ENCODE measurements at places on chromosomes 2 and 18.

GRCh38 chr2:31319406-31320175 lies 85.6 kb downstream of the EHD3 start:
- no peak for DNase-seq

GRCh38 chr2:173134703-173135102 lies 59.1 kb downstream of the MAP3K20 start:
- DNase-seq, result no peak

GRCh38 chr2:191020742-191021381 lies 6.9 kb upstream of the STAT1 start:
- peak; percentile 41 for DNase-seq

DNA sequence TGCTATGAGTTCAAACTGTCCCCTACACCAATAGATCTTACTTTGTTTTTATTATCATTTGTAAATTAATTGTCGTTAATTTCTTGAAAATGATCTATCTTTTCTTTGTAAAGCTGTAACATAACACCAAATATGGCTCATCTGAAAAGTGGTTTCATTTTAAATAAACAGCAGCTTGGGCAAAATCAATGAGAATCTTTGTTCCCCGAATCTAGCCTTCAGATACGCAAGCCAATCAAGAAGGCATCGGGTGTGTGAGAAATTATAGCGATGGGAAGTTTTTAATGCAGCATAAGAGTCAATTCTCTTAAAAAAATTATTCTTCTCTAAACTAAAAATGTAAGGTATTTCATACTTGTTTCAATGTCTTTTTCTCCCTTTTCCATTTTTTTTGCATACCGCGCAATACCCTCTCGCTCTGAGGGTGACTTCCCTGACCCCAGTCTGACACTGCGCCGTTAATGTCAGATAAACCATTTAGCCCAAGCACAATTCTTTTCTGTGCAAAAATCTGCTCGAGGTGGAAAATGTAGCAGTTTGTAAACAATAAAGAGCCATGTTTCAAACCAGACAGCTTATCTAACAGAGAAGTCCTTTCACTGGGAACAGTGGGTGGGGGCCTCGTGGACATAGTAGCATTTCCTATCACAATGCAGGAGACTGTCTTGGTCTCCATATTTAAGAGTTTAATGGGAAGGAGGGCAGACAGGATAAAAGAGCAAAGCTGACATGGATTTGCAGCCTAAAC lies 129.4 kb downstream of the TCF4 start:
- no peak for DNase-seq

DNA sequence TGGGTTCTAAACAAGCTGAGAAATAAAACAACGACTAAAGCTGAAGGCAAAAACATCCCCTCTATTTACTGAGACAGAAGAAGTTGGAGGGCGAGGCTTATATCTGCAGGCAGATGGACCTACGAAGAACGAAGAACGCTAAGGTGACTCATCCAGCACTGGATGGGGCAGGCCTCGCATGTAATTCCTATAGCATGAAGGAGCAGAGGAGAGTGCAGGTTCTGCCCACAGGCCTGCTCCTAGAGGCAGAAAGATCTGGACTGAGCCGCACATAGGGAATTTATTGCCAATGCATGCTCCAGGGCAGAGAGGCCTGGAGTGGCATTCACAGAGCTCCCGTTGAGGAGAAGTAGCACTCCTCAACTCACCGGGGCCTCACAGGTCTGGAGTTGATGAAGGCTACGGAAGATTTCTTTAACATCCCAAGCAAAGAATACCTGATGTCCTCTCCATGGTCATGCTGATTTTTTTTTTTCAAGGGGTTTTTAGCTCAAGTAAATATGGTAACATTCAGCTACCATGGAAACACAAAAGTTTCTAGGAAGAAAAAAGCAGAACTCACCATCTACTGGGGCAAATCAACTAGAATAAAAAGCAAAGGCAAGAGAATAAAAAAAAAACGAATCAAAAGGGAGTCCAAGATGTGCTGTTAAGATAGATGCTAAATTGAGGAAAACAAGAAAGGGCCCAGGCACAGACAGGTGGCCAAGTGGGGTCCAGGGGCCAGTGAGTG lies 10.4 kb upstream of the METTL21A start:
- DNase-seq, result no peak

- DNase-seq, result no peak
Observed at GRCh38 chr2:201180010-201180409, 2.9 kb upstream of the CASP10 start.

GRCh38 chr2:226063704-226064440 lies 664.4 kb downstream of the NYAP2 start:
- no peak for DNase-seq

- no peak for DNase-seq
Observed at GRCh38 chr2:37617119-37617892, 54.1 kb downstream of the CDC42EP3 start.

- no peak for DNase-seq
Observed at GRCh38 chr2:189083106-189083505, 96.5 kb downstream of the COL5A2 start.

- no peak for DNase-seq
Observed at GRCh38 chr2:236689393-236689700, 119.7 kb downstream of the ACKR3 start.

DNA sequence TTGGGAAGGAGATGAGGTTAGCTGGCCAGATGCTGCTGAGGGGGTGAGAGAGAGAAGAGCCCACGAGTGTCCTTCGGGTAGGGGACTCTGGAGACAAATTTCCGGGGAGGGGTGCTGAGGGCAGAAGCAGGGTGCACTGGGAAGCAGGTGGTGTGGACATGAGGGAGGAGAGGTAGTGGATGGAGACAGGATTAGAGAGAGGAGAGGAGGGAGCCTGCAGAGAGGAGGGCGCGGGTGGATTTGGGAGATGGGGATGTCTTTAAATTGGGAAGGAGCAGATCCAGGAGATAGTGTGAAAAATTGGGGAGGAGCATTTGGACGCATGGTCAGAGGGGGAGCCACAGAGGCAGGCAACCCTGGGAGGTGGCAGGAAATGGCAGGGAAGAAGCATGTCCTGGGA lies 154.7 kb downstream of the DYSF start:
- no peak for DNase-seq

DNA sequence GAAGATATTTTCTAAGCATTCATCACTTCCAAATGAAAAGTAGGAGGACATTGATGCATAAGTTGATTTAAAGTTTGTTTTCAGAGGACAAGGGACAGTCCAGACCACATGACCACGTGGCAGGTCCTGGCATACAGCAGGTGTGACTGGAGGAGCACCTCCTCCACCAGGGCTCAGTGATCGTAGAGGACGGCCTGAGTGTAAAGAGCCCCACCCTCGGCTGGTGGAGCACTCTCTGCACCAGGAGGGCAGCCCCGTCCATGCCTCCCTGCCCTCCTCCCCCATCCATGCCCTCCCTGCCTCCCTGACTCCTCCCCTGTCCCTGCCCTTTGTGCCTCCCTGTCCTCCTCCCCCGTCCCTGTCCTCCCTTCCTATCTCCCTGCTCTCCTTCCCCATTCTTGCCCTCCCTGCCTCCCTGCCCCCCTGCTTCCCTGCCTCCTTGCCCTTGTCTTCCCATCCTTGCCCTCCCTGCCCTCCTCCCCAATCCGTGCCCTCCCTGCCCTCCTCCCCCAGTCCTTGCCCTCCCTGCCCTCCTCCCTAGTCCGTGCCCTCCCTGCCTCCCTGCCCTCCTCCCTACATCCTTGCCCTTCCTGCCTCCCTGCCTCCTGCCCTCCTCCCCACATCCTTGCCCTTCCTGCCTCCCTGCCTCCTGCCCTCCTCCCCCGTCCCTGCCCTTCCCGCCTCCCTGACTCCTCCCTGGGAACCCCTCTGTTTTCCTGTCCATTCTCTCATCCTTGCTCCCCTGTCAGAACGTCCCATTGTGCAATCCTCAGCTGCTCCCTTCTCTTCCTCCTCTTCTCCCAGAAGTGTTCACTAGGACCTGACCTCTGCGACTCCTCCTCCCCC lies 47.9 kb downstream of the ANKMY1 start:
- DNase-seq, result no peak

DNA sequence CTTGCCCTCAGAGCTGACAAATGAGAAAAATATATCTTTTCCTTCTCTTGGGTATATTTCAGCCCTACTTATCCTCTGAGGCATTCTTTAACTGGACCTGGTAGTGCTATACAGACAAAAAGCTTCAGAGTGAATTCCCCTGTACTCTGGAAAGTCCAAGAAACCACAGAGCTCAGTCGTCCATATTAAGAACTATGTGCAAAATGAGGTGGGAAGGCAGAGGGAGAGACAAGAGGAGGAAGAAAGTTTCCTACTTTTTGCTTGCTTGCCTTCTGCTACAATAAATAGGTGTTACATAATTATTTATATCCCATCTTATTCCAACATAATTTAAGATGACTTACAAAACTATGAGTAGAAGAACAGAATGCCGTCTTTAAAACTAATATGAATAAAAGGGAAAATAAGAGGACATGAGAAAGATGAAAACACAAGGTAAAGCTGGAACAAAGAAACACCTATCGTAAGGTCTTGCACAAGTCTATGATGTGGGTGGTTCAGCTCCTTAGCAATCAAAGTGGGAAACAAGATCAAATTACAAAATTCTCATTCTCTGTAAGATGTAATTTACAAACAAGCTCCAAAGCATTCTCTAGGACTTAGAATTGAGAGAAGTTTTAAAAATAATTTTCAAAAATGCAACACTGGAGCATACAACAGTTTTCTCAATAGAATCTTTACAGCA lies 97.9 kb downstream of the BAZ2B start:
- DNase-seq, result no peak

GRCh38 chr2:83055376-83056010 lies 1403.6 kb downstream of the SUCLG1 start:
- no peak for DNase-seq

- DNase-seq, result no peak
Observed at GRCh38 chr18:42821492-42821891, 294.0 kb downstream of the RIT2 start.

DNA sequence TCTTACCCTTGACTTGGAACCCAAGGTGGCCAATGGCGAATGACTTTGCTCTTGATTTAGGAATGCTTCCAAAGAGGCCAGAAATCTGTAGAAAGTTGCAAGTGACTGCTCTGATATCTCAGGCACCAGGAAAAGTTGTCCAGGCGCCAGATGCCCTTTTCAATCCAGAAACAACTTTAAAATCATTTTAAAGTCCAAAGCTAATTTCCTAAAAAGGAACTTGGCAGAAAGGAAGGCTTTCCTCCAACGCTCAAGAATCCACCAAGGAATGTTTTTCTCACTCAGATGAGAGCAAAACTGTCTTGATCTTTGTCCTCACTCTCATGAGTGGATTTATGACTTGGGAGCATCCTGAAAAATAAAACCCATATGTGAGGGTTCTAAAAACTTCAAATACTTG lies 5.3 kb downstream of the NGEF start:
- DNase-seq, result no peak

- DNase-seq, result no peak
Observed at GRCh38 chr2:18483896-18484295, 76.6 kb downstream of the RDH14 start.

GRCh38 chr2:83630351-83630750 lies 828.7 kb downstream of the SUCLG1 start:
- no peak for DNase-seq

GRCh38 chr18:36624451-36625167 lies 204.2 kb downstream of the TPGS2 start:
- DNase-seq, result no peak

- no peak for DNase-seq
Observed at GRCh38 chr2:240775905-240776304, 44.1 kb downstream of the KIF1A start.

DNA sequence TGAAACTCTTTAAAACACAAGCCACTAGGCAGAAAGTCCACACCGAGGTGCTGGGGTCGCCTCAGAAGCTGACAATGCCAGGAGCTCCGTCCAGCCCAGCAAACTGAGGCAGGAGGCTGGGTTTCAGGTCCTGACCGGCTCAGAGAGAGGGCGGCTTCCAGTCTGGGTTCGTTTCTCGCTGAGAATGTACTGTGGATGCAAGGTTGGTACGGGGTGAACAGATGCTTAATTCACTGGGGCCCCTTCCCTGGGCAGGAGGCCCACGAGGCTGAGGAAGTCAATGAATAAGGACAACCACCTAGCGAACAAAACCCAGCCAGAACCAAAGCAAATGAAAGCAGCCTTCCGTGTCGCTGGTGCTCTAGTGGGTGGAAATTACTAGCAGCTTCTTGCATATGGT lies 142.0 kb downstream of the RTP5 start:
- DNase-seq, result no peak

DNA sequence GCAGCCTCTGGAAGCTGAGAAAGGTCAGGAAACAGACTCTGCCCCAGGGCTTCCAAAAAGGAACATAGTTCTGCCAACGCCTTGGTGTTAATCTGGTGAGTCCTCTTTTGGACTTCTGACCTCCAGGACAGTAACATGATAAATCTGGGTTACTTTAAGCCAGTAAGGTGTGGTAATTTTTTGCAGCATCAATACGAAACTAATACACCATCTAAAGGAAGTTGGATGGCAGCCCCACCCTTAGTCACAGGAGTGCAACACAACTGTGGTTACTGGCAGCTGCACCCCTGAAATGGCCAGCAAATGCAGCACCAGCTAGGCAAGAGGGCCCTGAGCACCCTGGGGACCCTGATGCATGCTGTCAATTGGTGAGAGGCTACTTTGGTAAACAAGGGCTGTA lies 25.8 kb downstream of the CREG2 start:
- DNase-seq, result no peak

GRCh38 chr2:127843677-127844076 lies 14.3 kb downstream of the POLR2D start:
- no peak for DNase-seq

- no peak for DNase-seq
Observed at GRCh38 chr2:12341215-12341614, 375.5 kb upstream of the TRIB2 start.

- DNase-seq, result no peak
Observed at GRCh38 chr2:24280161-24280560, 80.2 kb downstream of the ITSN2 start.

- no peak for DNase-seq
Observed at GRCh38 chr2:232525791-232526371, at the start of gene CHRND. Gene CHRND, plus strand, starts transcription at chr2:232526160. Its CDS starts 56 bp downstream, at chr2:232526216.

- DNase-seq, result no peak
Observed at GRCh38 chr2:65901756-65902155, 469.4 kb upstream of the SPRED2 start.

GRCh38 chr2:176175709-176176607 lies 12.5 kb upstream of the HOXD1 start:
- DNase-seq, result no peak

- no peak for DNase-seq
Observed at GRCh38 chr18:47286776-47287410, 35.4 kb upstream of the SKOR2 start.

DNA sequence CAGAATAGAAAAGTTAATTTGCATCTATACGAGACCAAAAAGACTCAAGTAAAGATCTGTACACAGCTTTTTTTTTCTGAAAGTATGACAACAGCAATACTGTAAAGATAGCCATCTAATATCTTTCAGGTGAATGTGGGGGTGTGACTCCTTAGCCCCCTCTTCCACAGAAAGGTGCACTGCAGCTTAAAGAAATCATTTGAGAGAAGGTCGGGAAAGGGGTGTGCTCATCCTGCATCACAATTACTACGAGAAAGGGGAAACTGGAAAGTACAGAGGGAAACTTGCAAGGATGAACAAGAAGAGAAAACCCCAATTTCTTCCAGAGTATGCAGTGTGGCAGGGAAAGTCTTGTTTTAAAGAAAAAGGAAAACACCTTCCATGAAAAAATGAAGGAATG lies 255.6 kb downstream of the CCDC178 start:
- DNase-seq, result no peak

- no peak for DNase-seq
Observed at GRCh38 chr18:13871701-13872100, 43.6 kb downstream of the MC2R start.
